CD8-positive, alpha-beta memory T cell (primary cell): ENCODE measurements at places on chromosomes 1 and 21. TPM values are rescaled to one million over a fixed set of nuclear protein-coding genes. Genes with fewer than 3 reads are reported as not detected.

Gene CD1E
- polyA plus RNA-seq, result not detected

Gene IL20
- polyA plus RNA-seq, result not detected

Gene ST6GALNAC5
- polyA plus RNA-seq, result not detected

Gene NTMT2
- polyA plus RNA-seq, result not detected

Gene TFB2M
- polyA plus RNA-seq, result 16.7 TPM
